HFFc6 (cell line): ENCODE measurements at places on chromosomes 11 and 22. TPM values are rescaled to one million over a fixed set of nuclear protein-coding genes. Genes with fewer than 3 reads are reported as not detected.

TP53AIP1 gene
- total RNA-seq, result not detected in 2 replicates

P2RX6 gene
- total RNA-seq, result 1.9 to 3.7 TPM (median 2.2 TPM) in 3 replicates

CCDC179 gene
- total RNA-seq, result not detected in 3 replicates

OPCML gene
- 0.28 to 1.4 TPM (median 0.63 TPM) in 3 replicates for total RNA-seq
